ENCODE measurements at places on chromosomes 3 and 15. TPM values are rescaled to one million over a fixed set of nuclear protein-coding genes. Genes with fewer than 3 reads are reported as not detected.

LRRC31 gene
- total RNA-seq = not detected

ADAMTS9 gene
- total RNA-seq = 0.87 TPM

CGNL1 gene
- total RNA-seq = 1.5 TPM

HRH1 gene
- 10.2 TPM for total RNA-seq

ERICH6 gene
- not detected for total RNA-seq

SLC12A1 gene
- not detected for total RNA-seq

TMEM89 gene
- not detected for total RNA-seq

GOLGA8T gene
- total RNA-seq = 1.3 TPM

TRIM71 gene
- not detected for total RNA-seq

CPNE9 gene
- total RNA-seq = 0.10 TPM

GPR27 gene
- total RNA-seq = 2.1 TPM

TUSC7 gene
- total RNA-seq = not detected

ALDH1A2 gene
- total RNA-seq = 0.33 TPM

MYH15 gene
- 0.30 TPM for total RNA-seq

GJD2 gene
- total RNA-seq = not detected

CHRNA5 gene
- 38.2 TPM for total RNA-seq

IL20RB gene
- 0.76 TPM for total RNA-seq

CKMT1A gene
- total RNA-seq = 2.7 TPM

Data from A549 treated with RU486 at 1 μM for 4 hours (cell line).